Stimulated activated CD8-positive, alpha-beta memory T cell treated with anti-CD3 and anti-CD28 coated beads, Interleukin-4, amount 100 ng/mL, for 24 hours (primary cell): ENCODE measurements at places on chromosomes 11 and 22.

DNA sequence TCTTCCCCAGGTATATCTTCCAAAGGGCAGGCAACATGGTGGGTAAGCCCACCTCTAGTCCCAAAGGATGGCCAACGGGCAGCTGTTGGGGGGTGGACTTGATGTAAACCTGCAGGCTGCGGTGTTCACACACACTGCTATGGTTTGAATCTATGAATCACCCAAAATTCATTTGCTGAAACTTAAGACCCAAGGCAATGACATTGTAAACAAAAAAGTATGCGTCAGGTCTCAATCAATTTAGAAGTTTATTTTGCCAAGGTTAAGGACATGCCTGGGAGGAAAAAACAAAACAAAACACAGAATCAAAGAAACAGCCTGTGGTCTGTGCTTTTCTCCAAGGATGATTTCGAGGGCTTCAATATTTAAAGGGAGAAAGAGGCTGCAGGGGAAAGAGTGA, 18.3 kb downstream of the RCN1 start:
- DNase-seq, result no peak

DNA sequence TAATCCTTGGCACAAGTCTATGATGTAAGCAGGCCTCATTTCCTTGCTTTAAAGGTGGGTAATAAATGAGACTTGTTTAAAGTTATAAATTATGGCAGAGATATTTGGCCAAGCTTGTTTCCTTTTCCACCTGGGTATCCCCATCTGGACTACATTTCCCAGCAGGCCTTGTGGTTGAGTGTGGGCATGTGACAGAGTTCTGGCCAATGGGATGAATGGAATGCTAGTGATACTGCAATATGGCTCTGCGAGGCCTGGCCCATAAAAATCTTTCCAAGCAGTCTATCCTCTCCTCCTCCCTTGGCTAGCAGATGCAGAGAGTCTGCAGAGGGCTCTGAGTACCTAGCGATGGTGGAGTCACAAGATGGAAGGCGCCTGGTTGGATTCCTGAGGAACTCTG, 102.5 kb downstream of the TIMP3 start:
- no peak for DNase-seq

GRCh38 chr22:19466848-19467752, 11.9 kb downstream of the UFD1 start:
- no peak for DNase-seq

GRCh38 chr11:114556135-114556534, 3.5 kb downstream of the NXPE1 start:
- no peak for DNase-seq

GRCh38 chr11:115065830-115066664, 387.7 kb downstream of the NXPE2 start:
- DNase-seq, result no peak

DNA sequence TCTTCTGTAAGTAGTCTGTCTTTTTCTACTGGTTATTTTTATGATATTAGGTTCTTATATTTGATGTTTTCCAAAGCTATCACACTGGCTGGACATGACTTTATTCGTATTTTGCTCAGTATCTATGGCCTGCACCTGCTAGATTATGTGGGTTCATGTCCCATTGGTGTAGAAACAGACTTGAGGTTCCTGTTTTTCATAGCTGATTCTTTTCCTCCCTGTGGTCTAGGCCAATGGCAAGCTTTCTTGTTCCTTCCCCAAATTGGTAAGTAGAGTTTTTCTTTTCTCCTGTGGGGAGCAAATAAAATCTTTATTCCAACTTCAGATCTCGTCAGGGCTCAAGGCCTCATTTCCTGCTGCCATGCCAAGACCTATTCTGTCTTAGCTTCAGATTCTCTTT, 30.2 kb upstream of the SWAP70 start:
- no peak for DNase-seq

DNA sequence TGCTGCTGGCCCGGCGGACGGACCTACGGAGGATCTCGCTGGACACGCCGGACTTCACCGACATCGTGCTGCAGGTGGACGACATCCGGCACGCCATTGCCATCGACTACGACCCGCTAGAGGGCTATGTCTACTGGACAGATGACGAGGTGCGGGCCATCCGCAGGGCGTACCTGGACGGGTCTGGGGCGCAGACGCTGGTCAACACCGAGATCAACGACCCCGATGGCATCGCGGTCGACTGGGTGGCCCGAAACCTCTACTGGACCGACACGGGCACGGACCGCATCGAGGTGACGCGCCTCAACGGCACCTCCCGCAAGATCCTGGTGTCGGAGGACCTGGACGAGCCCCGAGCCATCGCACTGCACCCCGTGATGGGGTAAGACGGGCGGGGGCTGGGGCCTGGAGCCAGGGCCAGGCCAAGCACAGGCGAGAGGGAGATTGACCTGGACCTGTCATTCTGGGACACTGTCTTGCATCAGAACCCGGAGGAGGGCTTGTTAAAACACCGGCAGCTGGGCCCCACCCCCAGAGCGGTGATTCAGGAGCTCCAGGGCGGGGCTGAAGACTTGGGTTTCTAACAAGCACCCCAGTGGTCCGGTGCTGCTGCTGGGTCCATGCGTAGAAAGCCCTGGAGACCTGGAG, 74.1 kb downstream of the LRP5 start:
- no peak for DNase-seq

DNA sequence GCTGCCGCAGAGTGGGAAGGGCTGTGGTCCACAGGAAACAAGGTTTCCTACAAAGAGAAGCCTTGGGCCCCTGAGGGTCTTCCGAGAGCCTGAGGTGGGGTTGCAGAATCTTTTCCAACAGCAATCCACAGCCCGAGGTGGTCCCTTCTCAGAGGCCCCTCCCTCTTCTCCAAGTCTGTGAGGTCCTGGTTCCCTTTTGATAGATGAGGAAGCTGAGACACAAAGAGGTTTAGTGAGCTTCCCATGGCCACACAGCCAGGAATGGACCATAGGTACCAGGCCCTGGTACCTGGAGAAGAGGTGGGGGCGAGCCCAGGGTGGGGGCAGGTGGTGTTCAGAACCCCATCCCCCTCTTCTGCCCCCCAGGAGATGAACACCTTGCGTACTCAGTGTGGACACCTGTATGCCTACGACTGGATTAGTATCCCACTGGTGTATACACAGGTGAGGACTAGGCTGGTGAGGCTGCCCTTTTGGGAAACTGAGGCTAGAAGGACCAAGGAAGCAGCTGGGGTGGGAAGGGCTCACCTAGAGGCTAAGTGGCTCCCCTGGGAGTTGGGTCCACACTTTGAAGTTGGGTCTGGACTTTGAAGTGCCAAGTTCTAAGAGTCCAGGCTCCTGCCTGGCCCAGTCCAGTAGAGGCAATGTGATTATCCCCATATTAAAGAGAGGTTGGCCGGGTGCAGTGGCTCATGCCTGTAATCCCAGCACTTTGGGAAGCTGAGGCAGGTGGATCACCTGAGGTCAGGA, 7.0 kb downstream of the BEST1 start:
- no peak for DNase-seq

- no peak for DNase-seq
These were observed 532 bp downstream of the BET1L start for GRCh38 chr11:206526-207207.

DNA sequence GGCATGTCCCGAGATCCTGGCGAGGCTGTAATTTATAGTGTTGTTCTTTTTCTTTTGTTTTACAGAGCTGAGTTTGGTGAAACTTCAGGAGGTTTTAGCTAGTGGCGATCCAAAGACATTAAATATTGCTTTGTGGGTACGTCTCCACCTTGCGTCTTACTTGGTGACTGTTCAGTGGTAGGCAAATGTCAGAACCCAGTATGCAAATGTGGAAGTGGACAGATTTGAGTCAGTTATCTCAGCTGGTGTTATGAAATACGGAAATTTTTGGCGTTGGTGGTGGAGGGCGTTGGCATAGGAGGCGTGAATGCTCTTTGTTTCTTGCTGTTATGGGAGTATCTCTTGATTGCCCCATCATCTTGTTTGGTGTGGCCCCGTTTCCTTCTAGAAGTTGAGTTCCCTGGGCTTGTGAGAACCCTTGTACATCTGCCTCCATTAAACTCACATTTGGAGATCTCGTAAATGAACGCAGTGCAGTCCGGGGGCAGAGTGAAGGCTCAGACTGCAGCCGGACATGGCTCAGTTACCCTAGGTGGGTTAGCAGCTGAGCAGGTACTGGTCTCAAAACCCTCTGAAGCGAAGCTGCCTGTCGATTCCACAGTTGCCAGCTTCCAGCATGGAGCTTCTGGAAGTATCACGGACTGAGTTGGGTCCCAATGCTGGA, 39.9 kb downstream of the PTPRJ start:
- no peak for DNase-seq

DNA sequence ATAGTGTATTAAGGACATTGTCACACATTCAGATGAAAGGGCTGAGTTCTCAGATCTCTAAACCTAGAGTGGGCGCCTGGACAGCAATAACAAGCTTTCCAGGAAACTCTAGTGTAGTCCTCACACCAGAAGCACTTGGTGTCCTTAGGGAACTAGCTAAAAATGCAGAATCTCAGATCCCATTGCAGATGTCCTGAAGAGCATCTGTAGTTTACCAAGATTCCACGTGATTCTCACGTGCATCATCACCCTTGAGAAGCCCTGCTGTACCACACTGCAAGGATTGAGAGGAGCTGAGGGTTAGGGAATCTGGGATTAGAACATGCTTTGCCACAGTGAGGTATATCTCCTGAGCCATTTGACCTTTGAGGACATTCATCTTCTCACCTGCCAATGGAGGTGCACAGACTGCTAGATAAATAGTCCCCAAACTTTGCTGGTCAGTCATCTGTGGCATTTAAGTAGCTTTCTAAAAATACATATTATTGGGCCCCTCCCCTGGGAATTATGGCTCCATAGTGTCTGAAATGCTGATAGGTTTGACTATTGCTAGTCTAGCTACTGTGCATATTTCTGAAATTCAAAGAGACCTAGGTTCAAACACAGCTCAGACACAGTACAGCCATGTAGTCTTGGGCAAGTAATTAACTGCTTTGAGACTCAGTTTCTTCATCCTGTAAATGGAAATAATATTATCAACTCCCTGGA, 1068.9 kb downstream of the OPCML start:
- DNase-seq, result no peak

- DNase-seq, result no peak
These were observed 54.1 kb downstream of the ANO5 start for GRCh38 chr11:22246992-22247391.

- no peak for DNase-seq
These were observed 431.3 kb downstream of the MN1 start for GRCh38 chr22:27370269-27370668.

GRCh38 chr11:46012185-46012584, 89.7 kb downstream of the LARGE2 start:
- no peak for DNase-seq

DNA sequence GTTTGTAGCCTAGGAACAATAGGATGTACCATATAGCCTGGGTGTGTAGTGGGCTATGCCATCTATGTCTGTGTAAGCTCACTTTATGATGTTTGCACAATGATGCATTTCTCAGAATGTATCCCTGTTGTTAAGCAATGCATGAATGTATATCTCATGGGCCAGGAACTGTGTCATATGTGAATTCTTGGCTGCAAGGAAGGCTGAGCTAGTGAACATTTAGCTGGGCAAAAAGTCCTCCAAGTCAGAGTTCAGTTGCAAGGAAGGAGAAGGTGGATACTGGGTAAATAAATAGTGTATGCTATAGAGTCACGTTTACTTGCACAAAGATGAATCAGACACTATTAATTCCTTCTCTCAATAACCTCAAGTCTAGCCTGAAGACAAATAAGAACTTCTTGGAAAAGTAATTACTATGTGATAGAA, 136.1 kb downstream of the EHF start:
- DNase-seq, result no peak

DNA sequence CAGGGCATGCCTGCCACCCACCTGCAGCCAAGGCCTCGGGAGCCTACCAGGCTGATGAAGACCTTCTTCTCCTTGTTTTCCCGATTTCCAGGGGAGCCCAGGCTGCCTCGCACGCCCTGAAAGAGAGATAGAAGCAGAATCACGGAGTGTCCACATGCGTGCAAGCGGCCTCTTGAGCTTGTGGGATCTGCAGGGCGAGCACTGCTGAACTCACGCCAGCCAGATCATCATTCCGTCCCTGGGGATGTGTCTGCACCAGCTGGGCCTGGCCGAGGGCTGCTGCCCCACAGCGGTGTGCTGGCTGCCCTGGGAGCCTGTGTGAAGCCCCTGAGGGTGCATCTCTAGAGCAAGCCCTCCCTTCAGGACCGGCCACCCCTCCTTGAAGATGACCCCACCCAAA, 17.9 kb downstream of the USH1C start:
- no peak for DNase-seq

DNA sequence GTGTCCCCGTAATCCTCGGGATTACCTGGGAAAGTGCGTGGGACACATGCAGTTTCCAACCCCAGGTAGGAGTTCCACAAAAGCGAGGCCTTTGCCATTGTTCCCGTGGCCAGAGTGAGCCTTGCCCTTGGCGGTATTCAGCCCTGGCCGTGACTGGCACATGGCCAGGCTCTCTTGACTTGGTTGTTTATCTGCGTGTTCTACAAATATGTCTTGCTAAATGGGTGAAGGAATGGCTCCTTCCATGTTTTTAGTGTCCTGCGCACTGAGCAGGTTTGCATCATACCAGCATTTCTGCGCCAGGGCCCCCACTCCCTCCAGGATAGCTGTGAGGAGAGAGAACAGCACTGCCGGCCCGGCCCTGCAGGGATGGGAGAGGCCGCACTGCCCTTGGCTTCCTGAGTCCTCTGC, 20.0 kb downstream of the POLR3H start:
- DNase-seq, result no peak

- no peak for DNase-seq
These were observed 270.8 kb downstream of the DYNC2H1 start for GRCh38 chr11:103380031-103380430.

- no peak for DNase-seq
These were observed 48.7 kb downstream of the ME3 start for GRCh38 chr11:86623736-86624135.

DNA sequence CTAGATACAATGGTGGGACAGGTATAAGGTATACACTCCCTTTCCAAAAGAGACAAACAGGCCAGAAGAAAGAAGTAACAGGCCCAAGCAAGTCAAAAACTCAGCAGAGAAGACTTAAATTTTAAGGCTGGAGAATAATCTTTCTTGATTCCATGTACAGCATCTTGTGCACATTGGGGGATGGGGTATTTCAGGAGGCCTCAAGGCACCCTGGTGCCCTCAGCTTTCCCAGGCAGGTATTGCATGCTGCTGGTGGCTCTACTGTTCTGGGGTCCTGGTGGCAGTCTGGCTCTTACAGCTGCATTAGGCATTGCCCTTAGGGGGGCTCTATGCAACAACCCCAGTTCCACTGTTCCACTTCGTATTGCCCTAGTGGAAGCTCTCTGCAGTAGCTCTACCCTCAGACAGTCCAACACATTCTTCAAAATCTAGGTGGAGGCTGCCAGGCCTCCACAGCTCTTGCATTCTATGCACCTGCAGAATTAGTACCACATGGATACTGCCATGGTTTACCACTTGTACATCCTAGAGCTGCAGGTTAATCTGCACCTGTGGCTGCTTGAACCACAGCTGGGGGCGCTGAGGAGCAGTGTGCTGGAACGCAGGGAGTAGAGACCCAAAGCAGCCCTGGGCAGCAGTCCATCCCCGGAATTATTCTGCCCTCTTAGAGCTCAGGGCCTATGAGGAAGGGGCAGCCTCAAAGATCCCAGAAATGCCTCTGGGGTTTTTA, 4.2 kb upstream of the CTSC start:
- no peak for DNase-seq

GRCh38 chr11:108858622-108859021, 193.8 kb downstream of the DDX10 start:
- DNase-seq, result no peak

GRCh38 chr11:36343436-36343835, 47.3 kb downstream of the PRR5L start:
- no peak for DNase-seq
